Thymus (tissue), 14 donors: ENCODE measurements at places on chromosomes 6 and 20. TPM values are rescaled to one million over a fixed set of nuclear protein-coding genes. Genes with fewer than 3 reads are reported as not detected.

Gene ZNF184
- 18.9 TPM for total RNA-seq

Gene HMGN4
- total RNA-seq: 110 TPM

Gene PMEPA1
- total RNA-seq: 1.0 TPM

Gene RHAG
- total RNA-seq: 2.8 TPM

GRCh38 chr6:126886106-126886505 lies 232.4 kb upstream of the RSPO3 start:
- H3K4me1 ChIP-seq: no peaks in the 10 kb centered on the region
- no peaks in the 10 kb centered on the region for H3K36me3 ChIP-seq
- DNase-seq: no peak

GRCh38 chr6:94190030-94190429 lies 770.7 kb upstream of the EPHA7 start:
- H3K27me3 ChIP-seq: no peaks in the 10 kb centered on the region
- H3K36me3 ChIP-seq: no peaks in the 10 kb centered on the region
- H3K4me1 ChIP-seq: no peaks in the 10 kb centered on the region
- no peak overlapping the region for H3K4me3 ChIP-seq
- DNase-seq: no peak

DNA sequence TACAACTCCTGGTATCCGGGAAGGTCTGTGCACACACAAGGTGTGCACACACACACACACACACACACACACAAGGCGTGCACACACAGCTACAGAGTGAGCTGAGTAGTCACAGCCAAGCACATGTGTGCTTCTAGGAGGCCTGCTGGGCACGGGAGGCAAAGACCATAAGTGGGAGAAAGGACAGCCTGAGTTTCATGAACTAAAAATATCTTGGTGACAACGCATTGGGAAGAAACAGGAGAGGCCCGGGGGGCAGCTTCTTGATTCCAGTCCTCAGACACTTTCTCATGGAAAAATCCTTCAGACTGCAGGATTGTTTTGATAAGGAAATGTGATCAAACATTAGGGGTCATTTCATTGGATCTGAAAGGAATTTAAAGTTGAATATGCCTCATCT lies 2.6 kb downstream of the TRAF3IP2 start:
- H3K4me1 ChIP-seq: peaks cover 43% of the 10 kb centered on the region
- H3K36me3 ChIP-seq: peaks cover 6% of the 10 kb centered on the region
- no peak for DNase-seq
- H3K27me3 ChIP-seq: no peaks in the 10 kb centered on the region
- H3K4me3 ChIP-seq: no peak overlapping the region
- H3K27ac ChIP-seq: peak overlapping the region; percentile 47

GRCh38 chr20:58503668-58504067 lies 11.5 kb downstream of the APCDD1L start:
- no peak overlapping the region for H3K27ac ChIP-seq
- H3K36me3 ChIP-seq: no peaks in the 10 kb centered on the region
- no peaks in the 10 kb centered on the region for H3K27me3 ChIP-seq
- H3K4me1 ChIP-seq: no peaks in the 10 kb centered on the region

GRCh38 chr6:87803791-87804190 lies 101.8 kb upstream of the AKIRIN2 start:
- no peak for DNase-seq
- H3K27me3 ChIP-seq: no peaks in the 10 kb centered on the region
- H3K36me3 ChIP-seq: no peaks in the 10 kb centered on the region
- H3K27ac ChIP-seq: no peak overlapping the region
- peaks cover 2% of the 10 kb centered on the region for H3K4me1 ChIP-seq

DNA sequence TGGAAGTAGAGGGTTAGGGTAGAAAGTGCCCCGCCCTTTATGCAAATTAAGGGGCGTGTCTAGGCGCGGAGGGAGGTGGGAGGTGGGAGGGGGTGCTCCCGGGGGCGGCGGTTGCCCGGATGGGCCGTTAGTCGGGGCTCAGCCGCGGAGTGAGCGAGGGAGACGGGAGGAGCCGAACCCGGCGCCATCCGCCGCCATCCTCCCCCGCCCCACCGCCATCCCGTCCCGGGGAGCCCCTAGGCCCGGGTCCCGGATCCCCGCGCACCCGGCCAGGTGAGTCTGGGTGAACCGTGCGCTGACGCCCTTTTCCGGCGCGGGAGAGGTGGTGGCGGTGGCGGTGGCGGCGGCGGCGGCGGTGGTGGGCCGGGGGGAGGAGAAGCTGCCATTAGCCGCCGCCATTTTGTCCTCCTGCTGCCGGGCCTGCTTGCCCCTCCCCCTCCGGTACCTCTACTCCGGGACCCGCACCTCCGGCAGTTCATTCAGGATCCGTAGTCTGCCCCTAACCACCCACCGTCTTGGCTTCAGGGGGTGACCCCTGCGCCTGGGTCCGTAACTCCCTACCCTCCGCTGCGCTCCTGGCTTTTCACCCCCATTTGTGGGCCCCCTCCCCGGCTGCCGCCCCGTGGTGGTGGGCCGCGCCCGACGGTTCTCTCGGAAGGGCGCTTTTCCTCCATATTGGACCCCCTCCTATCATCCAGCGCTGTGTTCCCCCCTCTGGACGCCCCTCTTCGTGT lies at the start of gene PRRC2A:
Gene PRRC2A, plus strand, starts transcription at position 130 of the 734 bp plus-strand sequence. CDS start 2,075 bp downstream, outside the sequence.
- H3K36me3 ChIP-seq: peaks cover 42% of the 10 kb centered on the region
- peak within 1 kb of the TSS; percentile 87 for H3K4me3 ChIP-seq
- no peaks in the 10 kb centered on the region for H3K27me3 ChIP-seq
- peak within 1 kb of the TSS; percentile 99 for H3K27ac ChIP-seq
- peaks cover 19% of the 10 kb centered on the region for H3K4me1 ChIP-seq
- peak; percentile 50 for DNase-seq

- H3K4me3 ChIP-seq: no peak overlapping the region
- H3K27ac ChIP-seq: no peak overlapping the region
- no peaks in the 10 kb centered on the region for H3K36me3 ChIP-seq
- H3K27me3 ChIP-seq: peaks cover 5% of the 10 kb centered on the region
Observed at GRCh38 chr6:36668591-36668990, 9.9 kb upstream of the CDKN1A start.

DNA sequence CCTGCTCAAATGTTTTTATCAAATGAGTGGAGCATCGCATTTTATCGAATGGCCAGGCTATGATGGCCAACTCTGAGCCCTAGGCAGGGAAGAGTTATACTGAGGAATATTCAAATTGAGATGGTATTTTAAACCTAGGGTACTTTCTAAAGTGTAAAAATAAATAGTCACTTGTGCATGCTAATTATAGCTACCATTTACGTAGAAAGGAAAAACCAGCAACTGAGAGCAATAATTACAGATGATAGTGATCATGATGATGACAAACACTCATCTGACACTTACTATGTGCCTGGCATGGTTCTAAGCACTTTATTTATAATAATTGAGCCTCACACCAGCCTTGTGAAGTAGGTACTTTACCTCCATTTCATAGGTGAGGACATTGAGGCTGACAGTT lies 455.7 kb downstream of the CD83 start:
- H3K36me3 ChIP-seq: no peaks in the 10 kb centered on the region
- no peak for DNase-seq
- no peaks in the 10 kb centered on the region for H3K27me3 ChIP-seq

GRCh38 chr6:52304983-52305390 lies 20.4 kb upstream of the MCM3 start:
- peak overlapping the region; percentile 71 for H3K27ac ChIP-seq
- no peaks in the 10 kb centered on the region for H3K27me3 ChIP-seq
- no peaks in the 10 kb centered on the region for H3K36me3 ChIP-seq
- no peak overlapping the region for H3K4me3 ChIP-seq
- peaks cover 40% of the 10 kb centered on the region for H3K4me1 ChIP-seq
